Stimulated activated naive B cell treated with anti-CD40 and anti-IgM and Interleukin-4, amounts not matched to agents 10 μg/mL and 1 μg/mL and 100 μg/mL, for 72 hours (primary cell): ENCODE measurements at places on chromosomes 7 and 10.
A peak's percentile ranks its signal among the peaks of the same experiment; 100 is the strongest.

GRCh38 chr7:29884399-29885272 is 78.3 kb downstream of the WIPF3 start:
- H3K27me3 ChIP-seq, result peaks cover 26% of the 10 kb centered on the region
- no peaks in the 10 kb centered on the region for H3K36me3 ChIP-seq
- peaks cover 8% of the 10 kb centered on the region for H3K4me1 ChIP-seq
- peak overlapping the region; percentile 11 for H3K4me3 ChIP-seq
- DNase-seq, result no peak
- H3K27ac ChIP-seq, result no peak overlapping the region

DNA sequence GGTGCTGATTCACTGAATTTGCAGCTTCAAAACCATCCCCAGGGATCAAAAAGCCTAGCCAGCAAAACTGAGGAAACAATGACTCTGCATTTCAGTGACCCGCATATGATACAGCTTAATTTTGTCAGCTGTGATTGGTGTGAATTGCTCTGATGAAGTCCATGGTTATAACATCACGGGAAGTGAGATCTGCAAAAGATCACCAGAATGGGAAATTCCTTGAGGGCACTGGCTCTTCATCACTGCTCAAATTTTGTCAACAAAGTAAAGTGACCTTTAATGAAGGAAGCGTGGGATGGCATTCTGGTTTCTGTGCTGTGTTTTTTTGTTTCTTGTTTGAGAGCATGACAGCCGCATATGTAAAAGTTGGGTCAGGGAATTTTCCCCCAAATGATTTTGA is 745.9 kb downstream of the GATA3 start:
- DNase-seq, result no peak
- no peaks in the 10 kb centered on the region for H3K36me3 ChIP-seq
- H3K27me3 ChIP-seq, result no peaks in the 10 kb centered on the region
- no peaks in the 10 kb centered on the region for H3K4me1 ChIP-seq

GRCh38 chr7:34165466-34165865 is 260.1 kb downstream of the BMPER start:
- no peak for DNase-seq
- H3K4me3 ChIP-seq, result no peak overlapping the region
- no peaks in the 10 kb centered on the region for H3K36me3 ChIP-seq
- H3K27ac ChIP-seq, result no peak overlapping the region

GRCh38 chr7:151342102-151342646 is 562 bp downstream of the NUB1 start:
- no peak for DNase-seq
- peaks cover 45% of the 10 kb centered on the region for H3K4me1 ChIP-seq
- H3K36me3 ChIP-seq, result peaks cover 10% of the 10 kb centered on the region

GRCh38 chr7:24573554-24574338 is 494 bp downstream of the PALS2 start:
- H3K4me3 ChIP-seq, result peak overlapping the region; percentile 92
- H3K4me1 ChIP-seq, result peaks cover 21% of the 10 kb centered on the region
- peaks cover 5% of the 10 kb centered on the region for H3K27me3 ChIP-seq
- DNase-seq, result peak; percentile 47

DNA sequence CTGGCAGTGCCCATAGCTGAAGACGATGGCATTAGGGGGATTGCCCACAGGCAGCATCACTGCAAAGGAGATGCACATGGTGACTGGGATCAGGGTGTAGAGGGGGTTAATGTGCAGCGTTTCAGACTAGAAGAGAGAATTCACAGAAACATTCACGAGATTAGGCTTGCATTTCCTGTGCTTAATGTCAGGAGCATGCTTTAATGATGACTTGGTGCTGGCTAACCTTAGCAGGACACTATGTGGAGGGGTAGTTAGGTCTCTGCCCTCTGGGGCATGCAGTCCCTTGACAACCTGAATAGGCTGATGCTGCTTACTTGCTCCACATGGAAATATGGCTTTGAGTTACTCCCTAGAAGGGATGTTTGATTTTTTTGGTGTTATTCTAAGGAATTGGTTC is 21.8 kb downstream of the STMP1 start:
- no peaks in the 10 kb centered on the region for H3K27me3 ChIP-seq
- H3K4me1 ChIP-seq, result peaks cover 22% of the 10 kb centered on the region
- no peak for DNase-seq
- peaks cover 17% of the 10 kb centered on the region for H3K36me3 ChIP-seq

- H3K36me3 ChIP-seq, result no peaks in the 10 kb centered on the region
- peaks cover 4% of the 10 kb centered on the region for H3K27me3 ChIP-seq
- H3K27ac ChIP-seq, result no peak overlapping the region
- H3K4me1 ChIP-seq, result no peaks in the 10 kb centered on the region
- no peak overlapping the region for H3K4me3 ChIP-seq
These were observed 33.0 kb upstream of the UNC5B start for GRCh38 chr10:71179382-71179781.

DNA sequence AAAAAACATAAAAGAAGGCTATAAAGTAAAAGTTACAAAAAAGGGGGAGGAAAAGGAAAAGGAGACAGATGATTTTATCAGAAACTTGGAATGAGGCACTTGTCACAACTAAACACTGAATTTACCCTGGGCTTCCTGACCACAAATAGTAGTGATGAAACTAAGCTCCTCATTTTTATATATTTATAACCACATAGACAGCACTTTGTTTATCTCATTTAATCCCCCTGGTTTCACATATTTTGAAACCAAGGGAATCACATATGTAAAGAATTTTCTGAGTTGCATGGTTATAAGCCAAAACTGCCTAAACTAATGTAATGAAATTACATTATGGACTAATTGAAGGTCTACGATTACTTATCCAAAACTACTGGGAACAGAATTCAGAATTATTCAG is 39.6 kb upstream of the MET start:
- no peaks in the 10 kb centered on the region for H3K4me1 ChIP-seq
- peaks cover 6% of the 10 kb centered on the region for H3K27me3 ChIP-seq
- no peak overlapping the region for H3K27ac ChIP-seq
- H3K36me3 ChIP-seq, result no peaks in the 10 kb centered on the region

- peak within 1 kb of the TSS; percentile 86 for H3K27ac ChIP-seq
- peaks cover 88% of the 10 kb centered on the region for H3K27me3 ChIP-seq
- peaks cover 11% of the 10 kb centered on the region for H3K4me1 ChIP-seq
- DNase-seq, result no peak
- peak within 1 kb of the TSS; percentile 43 for H3K4me3 ChIP-seq
- H3K36me3 ChIP-seq, result peaks cover 3% of the 10 kb centered on the region
These were observed at the start of gene FEZF1 for GRCh38 chr7:122304319-122304975. Gene FEZF1, minus strand, starts transcription at chr7:122304750. Its CDS starts 313 bp downstream, at chr7:122304437.
